SHP77 treated with DMSO at 0.1 percent for 48 hours (cell line): ENCODE measurements at places on chromosomes 2 and 18.

- no peak for DNase-seq
These were observed 454.7 kb downstream of the CBLN2 start for GRCh38 chr18:72089432-72089831.

- no peak for DNase-seq
These were observed 181.4 kb downstream of the FAM210A start for GRCh38 chr18:13544953-13545352.

DNA sequence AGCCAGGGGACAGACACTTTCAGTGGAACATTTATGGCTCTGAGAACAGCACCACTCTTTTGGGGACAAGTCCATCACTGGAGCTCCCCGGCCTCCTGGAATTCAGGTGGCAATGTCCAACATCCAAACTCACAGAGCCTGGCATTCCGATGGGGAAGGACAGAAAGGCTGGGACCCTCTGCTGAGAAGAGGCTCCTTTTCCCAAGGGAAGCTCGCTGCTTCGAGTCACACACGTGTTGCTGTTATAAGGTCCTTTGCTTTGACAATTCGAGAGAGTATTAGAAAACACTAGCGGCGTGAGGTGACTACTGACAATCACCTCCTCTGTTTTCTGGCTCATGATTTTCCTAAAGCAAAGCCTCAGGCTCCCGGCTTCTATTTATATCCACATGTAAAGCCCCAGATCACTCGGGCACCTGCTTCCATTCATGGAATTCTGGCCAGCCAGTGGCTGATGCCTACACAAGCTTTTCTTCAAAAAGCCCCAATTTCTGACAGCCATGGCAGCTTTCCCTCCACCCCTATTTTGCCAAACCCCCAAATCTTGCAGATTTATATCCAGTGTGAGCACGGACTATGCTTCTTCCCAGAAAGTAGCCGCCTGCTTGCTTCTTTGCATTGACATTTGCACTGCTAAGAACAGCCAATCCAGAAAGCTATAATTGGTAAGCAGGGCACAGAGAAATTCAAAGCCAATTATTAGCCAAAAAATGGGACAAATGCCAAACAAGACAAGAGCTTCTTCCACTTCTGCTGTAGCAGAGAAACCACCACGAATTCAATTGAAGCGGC lies 67.3 kb downstream of the NDUFA10 start:
- DNase-seq, result no peak

GRCh38 chr2:21891191-21891590 lies 767.4 kb downstream of the TDRD15 start:
- no peak for DNase-seq

GRCh38 chr2:21696900-21697299 lies 573.1 kb downstream of the TDRD15 start:
- no peak for DNase-seq
